Left kidney (tissue), 8 donors: ENCODE measurements at places on chromosomes 4 and X.

DNA sequence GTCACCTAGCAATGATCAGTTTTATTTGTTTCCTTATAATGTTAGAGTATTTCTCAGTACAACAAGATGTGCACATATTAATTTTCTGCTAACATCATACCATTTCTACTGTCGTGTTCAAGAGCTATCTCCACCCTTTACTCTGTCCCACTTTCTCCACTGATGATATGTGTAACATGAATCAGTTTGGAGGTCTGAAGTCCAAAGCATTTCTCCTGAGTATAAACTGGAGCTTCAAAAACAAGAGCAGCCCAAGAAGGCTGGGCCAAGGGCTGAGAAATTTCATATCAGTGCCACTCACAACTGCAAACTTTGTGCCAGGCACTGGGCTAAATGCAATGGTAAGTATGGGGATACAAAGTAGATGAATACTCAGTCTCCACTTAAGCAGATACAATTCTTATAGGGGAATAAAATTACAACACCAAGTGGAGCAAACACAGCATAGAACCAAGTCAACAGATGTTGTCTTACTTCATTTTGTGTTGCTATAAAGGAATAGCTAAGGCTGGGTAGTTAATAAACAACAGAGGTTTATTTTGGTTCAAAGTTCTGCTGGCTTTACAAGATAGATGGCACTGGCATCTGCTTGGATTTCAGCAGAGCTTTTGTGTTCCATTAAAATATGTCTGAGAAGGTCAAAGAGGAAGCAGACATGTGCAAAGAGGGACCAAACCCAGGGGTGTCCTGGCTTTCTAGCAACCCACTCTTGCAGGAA lies 44.2 kb downstream of the AMELX start:
- DNase-seq: no peak

GRCh38 chr4:167550021-167550420 lies 315.7 kb upstream of the SPOCK3 start:
- no peak for DNase-seq

- no peak for DNase-seq
Measured at GRCh38 chr4:180635281-180635680, 1607.9 kb upstream of the TENM3 start.

GRCh38 chr4:11487868-11488544 lies 59.3 kb upstream of the HS3ST1 start:
- DNase-seq: no peak

GRCh38 chr4:39085891-39086290 lies 23.9 kb downstream of the KLHL5 start:
- no peak for DNase-seq

DNA sequence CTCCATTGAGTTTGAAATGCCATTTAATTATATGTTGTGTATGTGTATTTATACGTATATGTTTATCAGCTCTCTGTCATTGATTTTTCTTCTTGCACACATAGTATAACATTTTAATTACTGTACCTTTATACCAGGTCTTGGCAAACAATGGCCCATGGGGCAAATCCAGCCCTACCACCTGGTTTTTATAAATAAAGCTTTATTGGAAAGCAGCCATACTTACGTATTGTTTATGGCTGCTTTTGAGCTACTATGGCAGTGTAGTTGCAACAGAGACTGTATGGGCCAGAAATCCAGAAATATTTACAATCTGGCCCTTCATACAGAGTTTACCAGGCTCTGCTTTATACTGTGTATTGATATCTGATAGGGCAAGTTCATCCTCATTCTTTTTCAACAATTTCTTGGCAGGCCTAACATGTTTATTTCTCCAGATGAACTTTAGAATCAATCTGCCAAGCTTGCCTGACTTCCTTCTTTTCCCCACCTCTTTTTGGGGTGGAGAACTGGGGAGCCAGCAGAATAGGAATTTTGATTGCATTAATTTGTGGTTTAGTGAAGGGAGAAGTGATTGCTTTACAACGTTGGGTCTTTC lies 15.8 kb downstream of the DCUN1D4 start:
- DNase-seq: no peak

DNA sequence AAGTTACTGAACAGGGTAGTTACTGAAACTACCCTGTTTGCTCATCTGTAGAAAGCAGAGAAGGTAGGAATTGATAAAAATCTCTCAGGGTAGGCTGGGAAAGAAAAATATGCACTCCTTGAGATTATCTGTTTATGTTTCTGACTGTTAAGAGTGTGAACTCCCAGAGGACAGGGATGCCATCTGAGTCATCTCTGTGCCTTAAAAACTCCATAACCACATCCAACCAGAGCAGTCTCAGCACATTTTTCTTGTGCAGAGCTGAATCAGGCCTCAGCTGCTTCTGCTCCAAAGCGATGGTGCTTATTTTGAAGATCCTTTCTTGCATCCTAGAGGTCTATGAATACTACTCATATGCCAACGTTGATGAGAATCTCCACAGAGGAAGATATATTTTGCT lies 9.9 kb downstream of the CENPVL3 start:
- no peak for DNase-seq

- DNase-seq: no peak
Measured at GRCh38 chr4:54449999-54450398, 207.8 kb upstream of the KIT start.

- no peak for DNase-seq
Measured at GRCh38 chr4:152528060-152528459, 7.8 kb downstream of the FBXW7 start.

DNA sequence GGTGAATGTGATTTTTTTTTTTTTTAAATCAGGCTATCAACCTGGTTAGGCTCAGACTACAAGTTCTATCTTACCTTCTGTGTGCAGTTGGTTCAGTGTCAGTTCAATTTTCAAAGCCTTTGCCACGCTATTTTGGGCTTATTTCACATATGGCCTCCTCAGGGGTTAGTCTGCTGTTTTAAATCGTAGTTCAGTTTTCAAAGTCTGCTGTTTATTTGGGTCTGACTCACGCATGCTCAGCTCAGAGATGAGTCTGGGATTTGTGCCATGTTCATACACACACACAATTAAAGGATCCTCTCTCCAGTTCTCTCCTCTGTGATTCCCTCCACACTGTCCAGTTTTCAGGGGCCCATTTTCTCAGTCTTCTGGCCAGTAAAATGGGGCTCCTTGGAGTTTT lies 32.3 kb upstream of the ZFX start:
- DNase-seq: no peak

DNA sequence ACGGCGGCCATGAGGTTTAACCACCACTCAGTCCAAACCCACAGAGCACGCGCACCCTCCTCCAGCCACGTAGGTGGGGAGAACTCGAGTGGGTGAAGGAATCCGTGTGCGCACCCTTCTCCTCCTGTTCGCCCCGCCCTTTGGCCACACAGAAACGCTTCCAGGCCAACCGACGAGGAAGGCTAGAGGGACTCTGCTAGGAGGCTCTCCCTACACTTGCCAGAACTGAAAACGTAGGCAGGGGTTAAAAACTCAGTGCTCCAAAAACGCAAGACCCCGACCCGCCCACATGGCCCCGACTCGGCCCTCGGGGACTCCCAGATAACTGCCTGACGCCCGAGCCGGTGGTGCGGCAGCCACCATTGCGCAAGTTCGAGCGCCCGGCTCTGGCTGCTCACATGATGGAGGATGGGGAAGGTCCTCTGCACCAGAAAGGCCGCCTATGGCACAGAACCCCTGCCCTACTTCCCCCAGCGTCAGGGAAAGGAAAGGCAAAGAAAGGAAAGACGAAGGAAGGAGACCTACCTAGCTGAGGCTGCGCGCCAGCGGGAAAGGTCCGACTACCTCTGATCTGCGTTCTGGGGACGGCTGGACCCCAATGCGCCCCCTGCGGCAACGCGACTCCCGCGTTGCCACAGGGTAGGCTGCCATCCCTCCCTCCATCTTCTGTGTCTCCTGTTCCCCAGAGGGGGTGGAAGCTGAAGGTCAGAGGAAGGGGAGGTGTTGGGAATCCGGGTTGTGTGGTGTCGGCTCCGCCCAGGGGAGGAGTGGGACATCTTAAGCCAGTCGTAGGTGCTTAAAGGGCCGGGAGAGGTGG lies 201.9 kb upstream of the AGTR2 start:
- peak; percentile 72 for DNase-seq

GRCh38 chrX:120361764-120362305 lies at the start of gene ATP1B4:
Gene ATP1B4, plus strand, starts transcription at chrX:120362089. Its CDS starts 80 bp downstream, at chrX:120362169.
- DNase-seq: no peak

- no peak for DNase-seq
Measured at GRCh38 chrX:155329293-155329692, 5.1 kb downstream of the CLIC2 start.

- DNase-seq: no peak
Measured at GRCh38 chr4:171644430-171645057, 168.7 kb upstream of the GALNTL6 start.

GRCh38 chr4:141302924-141303323 lies 82.2 kb downstream of the ZNF330 start:
- no peak for DNase-seq

DNA sequence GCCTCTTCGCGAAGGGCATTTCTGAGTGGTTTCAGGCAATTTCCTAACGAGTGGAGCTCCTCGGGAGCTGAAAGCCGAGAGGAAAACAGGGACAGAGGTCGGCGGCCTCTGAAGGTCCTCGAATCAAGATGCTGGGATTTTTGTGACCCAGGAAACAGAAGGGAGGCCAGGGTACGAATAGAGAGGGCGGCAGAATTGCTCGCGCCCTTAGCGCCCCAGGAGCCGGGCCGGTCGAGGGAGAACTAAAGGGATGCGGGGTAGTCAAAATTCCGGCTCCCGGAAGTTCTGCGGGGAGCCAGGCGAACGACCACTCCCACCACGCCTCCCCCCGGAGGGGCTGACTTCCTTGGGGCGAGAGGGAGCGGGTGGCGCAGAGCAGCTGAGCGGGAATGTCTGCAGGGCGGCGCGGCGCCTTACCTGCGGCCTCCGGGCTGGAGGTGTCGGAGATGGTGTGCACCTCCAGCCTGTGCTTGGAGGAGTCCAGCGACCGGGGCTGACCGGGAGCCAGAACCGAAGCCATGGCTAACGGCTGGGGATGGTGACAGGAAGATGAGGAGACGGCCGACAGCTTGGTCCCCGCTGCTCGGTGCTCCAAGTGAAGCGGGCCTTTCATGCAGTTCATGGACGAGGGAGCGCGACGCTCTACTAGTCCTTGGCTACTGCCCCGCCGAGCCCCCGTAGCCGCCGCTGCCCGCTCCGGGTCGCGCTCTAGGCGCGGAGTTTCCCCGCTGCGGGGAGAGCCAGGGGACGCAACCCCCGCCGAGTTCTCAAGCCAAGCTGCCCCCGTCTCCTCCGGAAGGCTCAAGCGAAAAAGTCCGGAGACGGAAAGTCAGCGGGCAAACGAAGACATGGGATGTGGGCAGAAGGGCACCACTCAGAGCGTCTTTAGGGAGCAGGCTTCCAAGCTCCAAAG lies 782 bp downstream of the PITX2 start:
- no peak for DNase-seq
